Bone marrow (tissue), 2 donors: ENCODE measurements at places on chromosomes 2 and 18.

DNA sequence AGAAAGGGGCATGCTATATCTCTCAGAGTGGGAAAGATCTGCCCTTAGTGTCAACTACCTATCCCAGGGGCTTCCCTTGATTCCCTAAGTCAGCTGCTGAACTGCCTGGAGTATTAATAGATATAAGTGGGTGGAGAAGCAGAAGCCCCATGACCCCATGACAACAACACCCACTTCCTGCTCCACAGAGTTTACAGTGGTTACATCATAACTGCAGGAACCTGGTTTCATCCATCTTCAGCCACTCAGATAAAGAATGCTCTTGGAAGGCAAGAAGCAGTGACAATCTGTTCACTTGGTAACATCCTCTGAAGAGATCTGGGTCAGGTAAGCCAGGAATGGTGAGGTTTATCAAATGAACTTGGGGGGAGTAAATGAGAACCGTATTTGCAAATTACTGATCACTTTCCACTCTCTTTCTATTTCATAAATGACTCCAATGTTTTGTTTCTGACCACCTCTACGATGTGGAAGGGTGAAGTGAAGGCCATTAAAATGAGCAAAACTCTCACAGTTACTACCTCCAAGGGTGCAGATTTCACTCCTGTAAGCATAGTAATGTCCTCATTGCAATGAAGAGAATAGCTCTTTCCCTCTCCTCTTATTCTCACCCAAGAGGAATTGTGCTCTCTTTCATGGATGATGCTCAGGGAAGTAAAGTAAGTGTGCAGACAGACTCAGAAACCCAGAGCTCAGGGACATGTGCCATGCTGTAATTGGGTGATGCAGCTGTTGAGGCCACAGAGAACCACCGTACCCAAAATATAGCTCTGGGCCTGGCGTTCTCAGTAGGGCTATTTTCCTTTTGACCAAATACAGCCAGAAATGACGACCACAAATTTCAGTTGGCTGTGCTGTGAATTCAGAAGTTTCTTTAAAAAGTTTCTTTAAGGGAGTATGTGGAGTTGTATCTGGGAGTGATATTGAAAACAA, 192.8 kb upstream of the APCDD1 start:
- DNase-seq: no peak

- no peak for DNase-seq
These were observed 3.5 kb downstream of the DUSP11 start for GRCh38 chr2:73776381-73776780.

DNA sequence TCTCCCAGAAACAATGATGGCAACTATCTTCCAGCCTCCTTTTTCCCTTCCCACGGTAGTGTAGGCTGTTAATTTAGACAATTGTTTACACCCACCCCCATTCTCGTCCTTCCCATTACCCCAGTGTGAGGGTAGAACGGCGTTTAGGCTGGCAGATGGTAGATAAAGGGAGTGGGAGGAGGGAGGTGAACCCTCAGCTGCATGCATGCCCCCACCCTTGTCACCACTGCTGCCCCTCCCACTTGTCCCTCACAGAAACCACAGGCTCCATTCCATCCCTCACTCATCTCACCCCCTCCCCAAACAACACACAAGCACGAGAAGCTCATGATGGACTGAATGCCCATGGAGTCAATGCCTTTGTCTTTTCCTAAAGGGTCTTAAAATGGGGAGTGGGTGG, 107.9 kb upstream of the PARD3B start:
- no peak for DNase-seq

DNA sequence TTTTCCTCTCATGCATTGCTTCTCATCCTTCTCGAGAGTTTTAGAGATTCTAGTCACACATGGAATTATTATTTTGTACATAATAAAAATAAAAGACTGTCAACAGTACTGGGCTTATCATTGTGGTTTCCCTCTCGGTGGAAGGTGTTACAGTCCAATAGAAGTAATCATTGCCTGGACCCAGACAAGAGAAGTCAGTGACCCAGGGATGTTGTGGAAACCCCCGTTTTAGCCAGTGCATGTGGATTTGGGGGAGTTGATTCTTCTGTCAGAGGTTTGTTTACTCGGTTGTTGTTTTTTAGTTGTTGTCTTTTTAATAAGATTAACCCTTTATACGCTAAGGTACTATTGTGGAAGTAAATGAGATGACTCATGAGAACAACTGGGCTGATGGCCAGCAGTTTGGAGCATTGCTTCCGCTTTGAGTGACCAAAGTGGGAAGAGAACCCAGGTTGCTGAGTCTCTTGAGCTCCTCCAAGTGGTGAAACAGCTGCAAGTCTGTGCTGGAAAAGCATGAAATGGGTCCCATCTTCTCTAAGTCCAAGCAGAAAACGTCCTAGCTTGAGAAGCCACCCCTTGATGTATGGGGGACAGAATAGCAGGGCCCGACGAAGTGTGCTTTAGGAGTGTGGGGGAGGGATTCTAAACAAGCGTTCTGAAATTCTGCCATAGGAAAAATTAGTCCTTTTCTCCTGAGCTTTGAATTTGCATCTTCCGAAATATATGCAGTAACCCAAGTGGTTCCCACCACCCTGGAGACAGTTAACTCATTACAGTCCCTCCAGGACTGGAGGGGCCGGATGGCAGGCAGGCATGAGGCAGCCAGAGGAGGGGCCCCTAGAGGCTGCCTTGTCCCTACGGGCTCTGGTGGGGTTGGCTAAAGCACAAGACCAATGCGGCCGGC, 61.8 kb upstream of the GPR45 start:
- DNase-seq: no peak

GRCh38 chr2:226829721-226830631, 5.9 kb upstream of the RHBDD1 start:
- DNase-seq: no peak

DNA sequence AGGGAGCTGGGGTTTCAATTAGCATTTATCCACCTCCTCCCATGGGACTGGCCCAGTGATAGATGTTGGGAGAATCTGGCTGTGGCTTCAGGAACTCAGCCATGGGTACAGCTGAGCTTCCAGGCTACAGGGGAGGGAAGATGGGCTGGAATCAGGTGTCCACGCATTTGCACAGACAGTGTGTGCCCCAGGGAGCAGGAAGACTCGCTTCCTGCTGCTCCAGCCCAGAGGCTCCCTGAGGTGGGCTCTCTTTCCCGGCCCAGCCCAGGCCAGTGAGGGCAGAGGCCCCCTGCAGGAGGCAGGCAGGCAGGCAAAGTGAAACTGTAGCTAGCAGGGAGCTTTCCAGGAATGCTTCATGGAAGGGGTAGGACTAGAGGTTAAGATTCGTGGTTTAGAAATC, 28.7 kb downstream of the DYSF start:
- DNase-seq: no peak

DNA sequence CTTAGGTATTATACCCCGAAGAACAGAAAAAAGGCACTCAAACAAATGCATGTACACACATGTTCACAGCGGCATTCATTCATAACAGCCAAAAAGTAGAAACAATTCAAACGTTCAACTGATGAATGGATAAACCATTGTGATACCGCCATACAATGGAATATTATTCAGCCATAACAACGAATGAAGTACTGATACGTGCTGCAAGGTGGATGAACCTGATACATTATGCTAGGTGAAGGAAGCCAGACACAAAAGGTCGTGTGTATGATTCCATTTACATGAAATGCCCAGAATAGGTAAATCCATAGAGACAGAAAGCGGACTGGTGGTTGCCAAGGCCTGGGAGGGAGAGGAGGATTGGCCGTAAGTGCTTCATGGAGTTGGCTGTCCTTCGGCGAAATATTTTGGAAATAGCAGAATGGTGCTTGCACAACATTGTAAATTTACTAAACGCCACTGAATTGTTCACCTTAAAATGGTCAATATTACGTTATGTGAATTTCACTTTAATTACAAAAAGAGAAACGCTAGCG, 750 bp upstream of the RMP24 start:
- DNase-seq: no peak

GRCh38 chr2:199278099-199278498, 179.6 kb downstream of the SATB2 start:
- no peak for DNase-seq

- no peak for DNase-seq
These were observed 78.8 kb upstream of the SMAD2 start for GRCh38 chr18:48009116-48009745.

DNA sequence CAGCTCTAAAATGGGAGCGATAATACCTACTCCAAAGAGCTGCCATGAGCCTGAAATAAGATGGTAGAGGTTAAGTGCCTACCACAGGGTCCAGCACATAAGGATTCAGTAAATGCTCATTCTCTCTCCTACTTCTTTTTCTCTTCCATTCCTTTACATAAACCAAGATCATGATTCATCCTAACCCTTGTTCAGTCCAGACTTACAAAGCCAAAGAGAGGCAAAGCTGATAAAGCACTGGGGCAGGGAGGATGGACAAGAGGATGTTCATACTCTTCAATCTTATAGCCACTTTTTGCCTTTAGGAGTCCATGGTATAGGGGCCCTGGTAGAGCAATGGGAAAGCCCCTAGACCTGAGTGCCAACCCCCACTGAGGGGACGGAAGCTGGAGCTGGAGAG, 75.6 kb upstream of the PKDCC start:
- DNase-seq: no peak

- no peak for DNase-seq
These were observed 105.1 kb upstream of the MSH2 start for GRCh38 chr2:47297767-47298425.

DNA sequence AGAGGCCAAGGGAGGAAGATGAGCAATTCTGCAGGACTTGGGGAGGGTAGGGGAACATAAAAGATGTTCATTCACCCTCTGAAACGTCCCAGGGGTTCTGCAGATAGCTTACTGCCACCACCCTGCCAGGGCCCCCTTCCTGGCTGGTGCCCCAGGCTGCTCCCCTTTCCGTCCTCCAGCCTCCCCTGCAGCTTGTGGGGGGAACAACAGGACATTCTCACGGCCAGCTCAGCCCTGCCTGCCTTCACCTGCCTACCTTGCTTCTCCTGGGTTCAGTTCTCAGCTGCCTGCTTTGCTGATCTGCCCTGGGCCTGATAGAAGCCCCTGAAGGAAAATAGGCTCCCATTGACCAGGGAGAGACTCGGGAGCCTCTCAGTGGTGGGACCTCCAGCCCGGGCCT, 251.1 kb downstream of the CELF4 start:
- no peak for DNase-seq

- DNase-seq: no peak
These were observed 51.6 kb downstream of the WDSUB1 start for GRCh38 chr2:159234868-159235267.

- DNase-seq: no peak
These were observed 29.9 kb upstream of the EIF2AK3 start for GRCh38 chr2:88657131-88657530.

- no peak for DNase-seq
These were observed 600.6 kb downstream of the RNF144A start for GRCh38 chr2:7517851-7518250.

GRCh38 chr2:28390241-28390745, 2.4 kb upstream of the FOSL2 start:
- DNase-seq: peak; percentile 87

DNA sequence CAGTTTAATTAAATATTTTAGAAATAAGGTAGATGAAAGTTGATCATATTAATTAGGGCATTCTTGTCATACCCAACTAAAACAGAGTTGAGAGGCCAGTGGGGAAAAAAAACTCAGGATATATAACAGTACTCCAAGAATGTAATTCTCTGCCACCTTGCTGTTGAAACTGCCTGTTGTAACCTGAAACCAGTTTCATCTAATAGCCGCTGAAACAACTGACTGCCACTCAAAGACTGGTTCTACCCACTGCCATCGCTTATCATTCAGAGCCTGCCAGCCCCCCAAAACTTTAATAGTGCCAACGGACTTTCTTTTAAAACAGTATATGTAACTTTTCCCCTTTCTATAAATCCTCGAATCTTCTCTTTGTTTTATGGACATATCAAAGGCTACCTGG, 37.7 kb upstream of the FSIP2 start:
- no peak for DNase-seq

GRCh38 chr2:375270-375955, 87.5 kb upstream of the ALKAL2 start:
- DNase-seq: no peak

GRCh38 chr18:25604894-25605597, 253.1 kb upstream of the ZNF521 start:
- DNase-seq: no peak

DNA sequence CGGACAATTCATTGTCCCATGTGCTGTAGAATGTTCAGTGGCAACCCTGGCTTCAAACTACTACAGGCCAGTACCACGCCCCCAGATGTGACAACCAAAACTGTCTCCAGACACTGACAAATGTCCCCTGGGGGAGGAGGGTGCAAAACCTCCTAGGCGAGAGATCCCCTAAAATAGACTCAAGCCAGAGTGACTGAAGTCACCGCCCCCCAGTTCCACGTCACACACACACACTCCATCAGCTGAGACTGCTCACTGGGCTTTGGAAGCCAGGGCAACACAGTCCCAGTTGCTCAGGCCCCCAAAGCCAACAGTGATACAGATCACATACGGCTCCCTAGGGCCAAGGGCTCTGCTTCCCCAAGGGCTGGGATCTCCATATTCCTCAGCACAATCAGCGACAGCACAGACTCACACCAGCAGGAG, 19.1 kb downstream of the HDAC4 start:
- DNase-seq: no peak

GRCh38 chr2:74105413-74105812, 42.3 kb downstream of the BOLA3 start:
- DNase-seq: no peak

DNA sequence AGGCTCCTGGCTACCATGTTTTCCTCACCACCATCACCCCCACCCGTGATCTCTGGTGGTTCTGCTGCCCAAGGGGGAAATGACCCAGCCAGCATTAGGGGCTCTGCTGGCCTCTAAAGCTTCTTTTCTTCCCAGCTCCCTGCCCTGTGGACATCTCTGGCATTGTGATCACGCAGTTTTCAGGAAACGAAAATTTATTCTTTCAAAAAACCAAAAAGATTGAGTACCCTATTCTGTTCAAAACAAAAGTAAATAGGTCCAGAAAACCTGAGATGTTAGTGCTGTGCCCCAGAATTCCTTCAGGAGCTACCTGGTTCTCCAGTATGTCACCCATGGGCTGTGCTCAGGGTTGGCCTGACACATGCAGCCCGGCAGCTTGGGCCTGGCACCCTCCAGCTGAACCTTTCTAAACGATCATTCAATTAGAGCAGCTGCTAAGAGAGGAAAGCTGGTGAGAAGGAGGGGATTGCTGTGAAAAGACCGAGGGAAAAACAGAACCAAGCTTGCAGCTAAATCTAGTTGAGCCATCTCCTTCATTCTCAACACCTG, 157.5 kb downstream of the MGAT5 start:
- DNase-seq: no peak

- no peak for DNase-seq
These were observed 15.5 kb upstream of the PRKCE start for GRCh38 chr2:45636008-45636407.

DNA sequence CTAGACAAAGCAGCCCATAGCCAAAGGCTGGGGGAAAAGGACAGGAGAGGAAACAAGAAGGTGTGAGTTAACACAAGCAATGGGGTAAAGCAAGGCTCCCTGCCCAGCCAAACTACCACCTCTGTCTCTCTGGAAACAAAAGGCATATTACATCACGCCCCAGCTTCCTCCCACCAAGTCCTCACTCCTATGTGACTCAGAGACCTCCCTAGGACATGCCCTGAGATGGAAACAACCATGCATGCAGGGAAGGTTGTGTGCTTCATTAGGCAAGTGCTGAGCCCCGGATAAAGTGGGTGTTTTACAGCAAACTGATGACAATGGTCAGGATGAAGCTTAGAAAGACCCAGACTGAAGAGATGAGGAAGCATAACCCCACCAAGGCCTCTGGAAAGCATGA, 9.0 kb upstream of the ATRAID start:
- no peak for DNase-seq

- DNase-seq: no peak
These were observed 409.2 kb upstream of the SPHKAP start for GRCh38 chr2:228590681-228591080.
